Thyroid gland (tissue), 4 donors: ENCODE measurements at places on chromosomes 5 and 9. TPM values are rescaled to one million over a fixed set of nuclear protein-coding genes. Genes with fewer than 3 reads are reported as not detected.

Gene IFNA7
- not detected for total RNA-seq

Gene PCA3
- not detected for total RNA-seq

DNA sequence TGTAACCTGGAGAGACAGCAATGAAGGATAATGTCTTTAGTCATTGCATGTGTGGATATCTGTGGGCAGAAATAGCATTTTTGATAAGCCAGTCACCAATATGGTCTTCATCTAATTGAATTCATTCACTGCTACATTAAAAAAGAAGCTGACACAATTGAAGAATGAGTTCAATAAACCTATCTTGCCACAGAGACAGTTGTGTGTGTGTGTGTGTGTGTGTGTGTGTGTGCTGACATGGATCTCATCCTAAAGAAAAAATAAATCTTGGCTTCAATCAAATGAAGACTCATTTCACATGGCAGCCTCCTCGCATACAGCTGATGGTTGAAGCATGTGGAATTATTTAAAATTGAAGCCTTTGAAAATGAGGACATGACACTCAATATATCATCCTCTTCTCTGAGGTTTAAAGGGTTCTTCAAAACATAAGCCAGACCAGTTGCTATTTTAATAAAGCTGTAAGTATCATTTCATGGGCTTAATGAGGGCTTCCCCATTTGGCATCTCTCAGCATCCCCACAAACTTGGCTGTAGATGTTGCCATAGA, 118.5 kb upstream of the PTPN3 start:
- no peak for DNase-seq
- no peaks in the 10 kb centered on the region for H3K27me3 ChIP-seq
- H3K4me1 ChIP-seq: no peaks in the 10 kb centered on the region
- no peak overlapping the region for H3K4me3 ChIP-seq
- no peak overlapping the region for H3K27ac ChIP-seq

DNA sequence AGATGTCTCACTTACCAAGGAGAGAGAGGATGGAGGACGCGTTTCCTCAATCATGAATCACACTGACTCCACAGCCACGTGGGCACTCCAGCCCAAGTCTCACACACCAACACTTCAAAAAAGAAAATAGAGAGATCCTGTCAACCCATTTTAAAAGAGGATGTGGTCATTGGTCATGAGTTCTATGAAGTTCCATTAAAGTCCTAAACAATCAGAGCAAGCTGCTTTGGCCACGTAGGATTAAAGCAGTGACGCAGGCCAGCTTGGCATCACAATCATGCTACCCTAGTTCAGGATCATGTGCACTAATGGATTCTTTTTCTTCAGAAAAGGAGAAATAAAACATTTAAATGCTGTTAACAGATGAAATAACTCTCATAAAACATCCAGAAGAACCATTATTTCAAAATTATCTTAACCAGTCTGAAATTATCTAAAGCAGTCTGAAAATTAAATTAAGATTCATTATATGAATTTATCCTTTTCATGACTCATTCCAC, 108.1 kb downstream of the SEMA5A start:
- H3K4me3 ChIP-seq: no peak overlapping the region
- H3K4me1 ChIP-seq: no peaks in the 10 kb centered on the region
- H3K27me3 ChIP-seq: no peaks in the 10 kb centered on the region
- no peak overlapping the region for H3K27ac ChIP-seq

GRCh38 chr5:39947657-39948056, 522.9 kb upstream of the DAB2 start:
- no peaks in the 10 kb centered on the region for H3K36me3 ChIP-seq
- H3K4me3 ChIP-seq: no peak overlapping the region
- H3K4me1 ChIP-seq: no peaks in the 10 kb centered on the region
- no peak overlapping the region for H3K27ac ChIP-seq
- DNase-seq: no peak

DNA sequence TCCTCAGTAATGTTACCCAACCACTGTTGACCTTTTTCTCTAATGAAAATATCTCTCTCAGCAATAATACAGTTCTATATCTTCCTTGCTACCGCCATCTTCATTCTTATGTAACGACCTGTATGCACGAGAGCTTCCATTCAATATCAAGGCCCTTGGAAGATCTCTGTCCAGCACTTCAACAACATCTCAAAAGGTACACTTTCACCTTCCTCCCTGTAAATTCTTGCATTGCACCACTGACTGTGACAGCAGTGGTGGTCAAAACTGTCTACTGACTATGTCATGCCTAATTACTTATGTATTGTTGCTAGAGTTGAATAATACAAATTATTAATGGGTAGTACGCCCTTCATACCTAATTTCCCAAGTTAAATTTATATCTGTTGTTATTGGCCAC, 53.3 kb downstream of the ANXA1 start:
- DNase-seq: no peak
- H3K4me3 ChIP-seq: no peak overlapping the region
- no peaks in the 10 kb centered on the region for H3K36me3 ChIP-seq
- no peaks in the 10 kb centered on the region for H3K4me1 ChIP-seq
- no peak overlapping the region for H3K27ac ChIP-seq
- no peaks in the 10 kb centered on the region for H3K27me3 ChIP-seq
